Ammon's horn (tissue), 1 donor: ENCODE measurements at places on chromosomes 5 and 9.

DNA sequence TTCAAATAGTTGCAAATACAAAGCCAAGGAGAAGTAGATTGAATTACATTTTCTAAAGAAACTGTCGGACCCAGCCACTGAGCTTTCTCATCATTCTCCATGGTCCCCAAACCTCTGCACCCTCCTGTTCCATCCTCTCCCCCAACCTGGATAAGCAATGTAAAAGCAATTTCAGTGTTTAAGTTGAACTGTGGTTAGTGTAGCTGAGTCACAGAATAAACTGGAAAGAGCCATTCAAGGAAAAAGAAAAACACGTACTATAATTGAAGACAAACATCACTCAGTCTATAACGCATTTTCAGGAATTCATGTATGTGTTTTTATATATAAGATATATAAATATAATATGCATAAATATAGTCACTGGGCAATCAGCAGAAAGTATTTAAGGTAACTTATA, 54.1 kb upstream of the TMEM161B start:
- DNase-seq, result no peak

DNA sequence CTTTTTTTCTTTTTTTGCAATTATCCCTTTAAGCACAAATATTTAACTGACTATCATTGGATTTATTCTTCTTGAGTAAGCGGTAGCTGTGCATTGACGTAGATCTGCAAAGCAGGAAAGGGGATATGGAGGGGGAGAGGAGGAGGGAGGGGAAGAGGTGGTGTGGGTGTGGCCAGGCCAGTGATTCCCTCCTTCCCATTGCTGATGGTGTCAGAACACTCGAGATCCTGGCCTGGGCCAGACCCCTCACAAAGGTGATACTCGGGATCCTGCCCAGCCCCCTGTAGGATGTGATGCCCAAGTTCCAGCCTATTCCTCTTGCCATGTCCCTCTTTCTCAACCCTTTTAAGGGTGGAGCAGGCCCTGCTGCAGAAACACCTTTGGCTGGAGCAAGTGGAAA, 9.9 kb downstream of the SLC36A3 start:
- no peak for DNase-seq

GRCh38 chr9:32672469-32672868, 37.0 kb upstream of the TAF1L start:
- DNase-seq, result no peak

DNA sequence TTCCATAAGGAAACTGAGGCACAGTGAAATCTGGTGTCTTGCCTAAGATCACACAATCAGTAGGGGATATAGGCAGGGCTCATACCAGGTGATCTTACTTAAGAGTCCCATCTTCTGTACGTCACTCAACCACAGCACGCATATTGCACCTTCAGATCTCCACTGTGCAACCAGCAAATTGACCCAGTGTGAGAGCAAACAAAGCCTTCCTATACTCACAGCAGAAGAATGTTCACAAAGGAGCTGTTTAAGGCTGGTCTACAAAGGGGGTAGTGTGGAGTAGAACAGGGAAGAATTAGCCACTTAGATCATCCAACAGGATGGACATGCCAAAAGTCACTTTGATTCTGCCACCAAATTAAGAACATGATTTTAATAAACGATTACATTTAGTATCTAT, 305.9 kb downstream of the SLIT3 start:
- DNase-seq, result peak; percentile 70

DNA sequence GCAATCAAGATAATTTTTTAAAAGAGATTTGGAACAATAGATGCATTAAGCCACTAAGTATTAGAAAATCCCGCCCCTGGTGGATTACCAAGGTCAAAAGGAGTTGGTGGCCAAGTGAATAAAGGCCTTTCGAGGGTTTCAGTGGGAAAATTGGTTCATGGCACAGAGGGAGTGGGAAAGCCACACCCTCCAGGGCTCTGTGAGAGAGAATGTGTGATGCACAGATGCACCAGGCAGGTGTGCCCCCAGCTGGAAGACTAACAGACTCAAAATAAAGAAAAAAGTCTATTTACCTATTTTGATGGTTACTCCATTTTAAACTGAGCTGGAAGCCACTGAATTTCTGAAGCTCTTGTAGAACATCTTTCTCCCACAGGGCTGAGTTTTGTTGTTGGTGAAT, 278.0 kb downstream of the DRD1 start:
- no peak for DNase-seq

- DNase-seq, result no peak
Observed at GRCh38 chr5:170527991-170528390, 24.2 kb downstream of the KCNIP1 start.

- DNase-seq, result no peak
Observed at GRCh38 chr5:126020770-126021169, 402.4 kb upstream of the GRAMD2B start.

DNA sequence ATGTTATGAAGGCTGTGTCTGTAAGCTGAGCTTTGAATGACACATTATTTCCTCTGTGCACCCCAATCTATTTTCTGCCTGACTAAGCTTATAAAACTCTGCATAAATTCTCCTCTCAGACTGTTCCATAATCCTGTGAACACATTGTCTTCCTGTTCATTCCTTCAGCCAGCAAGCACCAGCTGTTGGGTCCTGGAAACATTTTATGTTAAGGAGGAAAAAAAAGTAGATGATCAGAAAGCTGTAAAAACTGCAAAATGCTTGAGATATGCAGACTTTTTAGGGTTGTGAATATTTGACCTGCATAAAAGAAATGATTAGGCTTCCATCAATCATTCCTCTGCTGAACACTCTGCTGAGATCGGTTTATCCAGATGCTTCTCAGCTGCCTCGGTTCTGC, 1246.0 kb upstream of the DMAC1 start:
- peak; percentile 27 for DNase-seq
